ENCODE measurements at places on chromosomes 5 and 9.

- DNase-seq = no peak
Measured at GRCh38 chr9:136712690-136713544, 545 bp downstream of the DIPK1B start.

DNA sequence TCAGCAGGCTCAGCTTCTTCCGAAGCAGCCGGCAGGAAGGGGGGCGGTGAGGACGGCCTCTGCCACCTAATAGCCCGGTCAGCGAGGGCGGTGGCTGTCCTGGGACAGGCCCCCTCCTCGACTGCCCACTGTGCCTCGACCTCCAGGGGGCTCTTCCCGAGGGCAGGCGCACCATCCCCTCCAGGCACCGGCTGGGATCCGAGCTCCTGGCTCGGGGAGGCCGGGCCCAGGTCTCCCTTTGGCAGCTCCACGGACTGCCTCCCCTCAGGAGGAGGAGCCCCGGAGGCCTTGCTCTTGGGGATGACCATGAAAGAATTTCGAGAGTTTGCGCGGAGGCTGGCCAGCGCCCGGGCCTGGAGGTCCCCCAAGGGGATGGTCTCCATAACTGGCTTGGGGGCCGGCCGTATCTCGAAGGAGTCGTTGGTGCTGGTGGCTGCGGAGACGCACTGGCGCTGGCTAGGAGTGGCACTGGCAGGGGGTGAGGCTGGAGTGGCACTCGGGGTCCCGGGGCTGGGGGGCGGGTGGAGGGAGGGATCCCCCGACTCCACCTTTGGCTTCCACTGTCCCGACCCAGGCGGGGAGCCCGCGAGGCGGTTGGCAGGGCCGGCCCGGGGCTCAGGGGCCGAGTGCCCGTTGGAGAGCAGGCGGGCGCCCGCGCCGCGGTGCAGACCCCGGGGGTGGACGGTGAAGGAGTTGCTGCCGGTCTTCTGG is 975 bp downstream of the TPRN start:
- no peak for DNase-seq

DNA sequence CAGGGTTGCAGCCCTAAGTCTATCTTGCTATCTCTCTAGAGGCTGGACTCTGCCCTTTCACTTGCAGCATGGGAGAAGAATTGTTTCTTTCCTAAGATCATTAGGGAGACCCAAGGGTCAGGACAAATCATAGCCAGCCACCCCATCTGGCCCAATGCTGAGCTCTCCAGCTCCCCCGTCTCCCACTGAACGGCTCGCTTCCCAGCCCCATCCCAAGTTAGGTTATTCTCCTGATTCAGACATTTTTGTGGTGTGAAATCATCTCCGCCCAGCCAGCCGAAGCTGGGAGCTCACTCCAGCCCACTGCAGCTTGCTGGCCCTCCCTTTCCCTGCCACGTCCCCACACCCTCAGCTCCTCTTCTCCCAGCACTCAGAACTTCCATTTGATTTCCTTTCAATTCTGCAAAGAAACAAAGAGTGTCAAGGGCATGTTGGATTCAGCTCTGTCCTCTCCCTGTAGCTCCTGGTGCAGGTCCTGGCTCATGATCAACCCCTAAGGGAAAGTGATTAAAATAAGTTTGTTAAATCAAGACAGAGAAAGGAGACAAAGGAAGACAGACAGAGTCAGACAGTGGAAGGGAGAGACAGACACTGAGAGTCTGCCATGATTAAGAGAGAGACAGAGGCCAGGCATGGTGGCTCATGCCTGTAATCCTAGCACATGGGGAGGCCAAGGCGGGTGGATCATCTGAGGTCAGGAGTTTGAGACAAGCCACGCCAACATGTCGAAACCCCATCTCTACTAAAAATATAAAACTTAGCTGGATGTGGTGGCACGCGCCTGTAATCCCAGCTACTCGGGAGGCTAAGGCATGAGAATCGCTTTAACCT is 12.6 kb upstream of the SPARC start:
- DNase-seq = no peak

DNA sequence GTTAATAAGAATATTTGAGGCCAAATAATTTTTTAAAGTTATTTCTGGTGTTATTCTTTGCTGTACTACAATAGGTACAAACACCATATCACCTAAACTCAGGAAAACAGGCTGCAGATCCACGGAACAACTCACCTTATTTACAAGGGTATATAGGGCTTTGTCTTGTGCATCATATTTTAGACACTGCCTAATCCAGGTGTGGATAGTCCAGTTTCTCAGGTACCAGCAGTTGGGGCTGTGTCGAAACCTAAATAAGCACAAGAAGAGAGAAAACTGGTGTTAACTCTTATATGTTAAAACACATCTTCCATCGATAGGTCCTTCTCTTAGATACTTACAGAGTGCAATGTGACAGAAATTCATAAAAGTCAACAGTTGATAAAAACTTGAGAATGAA is 82.2 kb downstream of the MRPS27 start:
- no peak for DNase-seq

- no peak for DNase-seq
Measured at GRCh38 chr5:179791881-179792611, 1.7 kb upstream of the LTC4S start.

GRCh38 chr5:96292582-96293247 is 140.3 kb downstream of the PCSK1 start:
- DNase-seq = no peak

Data from stimulated activated CD8-positive, alpha-beta memory T cell treated with anti-CD3 and anti-CD28 coated beads, Interleukin-4, amount 100 ng/mL, for 1 hour (primary cell).